ENCODE measurements at places on chromosomes 5 and 9.

DNA sequence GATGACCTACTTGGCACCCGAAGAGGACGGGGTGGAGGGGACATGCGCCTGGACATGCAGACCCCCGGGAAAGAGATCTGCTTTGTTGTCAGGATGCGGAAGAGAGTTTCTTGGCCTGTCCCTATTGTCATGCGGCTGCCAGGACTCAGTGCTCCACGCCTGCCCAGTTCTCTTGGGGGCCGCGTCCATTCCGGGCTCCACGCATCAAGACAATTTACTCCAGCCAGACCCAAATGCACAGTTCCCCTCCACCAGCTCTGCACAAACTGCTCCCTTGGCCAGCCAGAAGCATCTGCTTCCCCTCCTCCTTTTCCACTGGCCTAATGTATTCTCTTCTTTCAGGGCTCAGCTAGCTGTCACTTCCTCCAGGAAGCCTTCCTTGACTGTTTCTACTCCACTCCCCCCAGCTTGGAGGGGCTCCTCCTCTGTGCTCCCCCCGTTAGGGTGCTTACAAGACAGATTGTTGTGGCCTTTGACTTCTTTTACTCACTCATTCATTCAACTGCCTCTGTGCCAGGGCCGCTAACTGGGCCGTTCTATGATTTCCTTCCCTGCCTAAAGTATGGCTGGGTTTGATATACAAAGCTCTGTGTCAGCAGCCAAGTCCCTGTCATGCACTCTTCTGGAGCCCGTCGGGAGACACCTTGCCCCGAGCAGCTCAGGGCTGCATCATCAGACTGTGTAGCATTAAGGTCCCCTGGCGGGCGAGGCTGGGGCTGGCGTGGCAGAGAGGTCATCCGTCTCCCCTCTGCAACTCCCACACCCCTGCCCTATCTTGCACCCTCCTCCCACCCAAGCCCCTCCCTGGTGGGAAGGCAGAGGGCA lies 6.6 kb downstream of the FIBCD1 start:
- no peak for DNase-seq

DNA sequence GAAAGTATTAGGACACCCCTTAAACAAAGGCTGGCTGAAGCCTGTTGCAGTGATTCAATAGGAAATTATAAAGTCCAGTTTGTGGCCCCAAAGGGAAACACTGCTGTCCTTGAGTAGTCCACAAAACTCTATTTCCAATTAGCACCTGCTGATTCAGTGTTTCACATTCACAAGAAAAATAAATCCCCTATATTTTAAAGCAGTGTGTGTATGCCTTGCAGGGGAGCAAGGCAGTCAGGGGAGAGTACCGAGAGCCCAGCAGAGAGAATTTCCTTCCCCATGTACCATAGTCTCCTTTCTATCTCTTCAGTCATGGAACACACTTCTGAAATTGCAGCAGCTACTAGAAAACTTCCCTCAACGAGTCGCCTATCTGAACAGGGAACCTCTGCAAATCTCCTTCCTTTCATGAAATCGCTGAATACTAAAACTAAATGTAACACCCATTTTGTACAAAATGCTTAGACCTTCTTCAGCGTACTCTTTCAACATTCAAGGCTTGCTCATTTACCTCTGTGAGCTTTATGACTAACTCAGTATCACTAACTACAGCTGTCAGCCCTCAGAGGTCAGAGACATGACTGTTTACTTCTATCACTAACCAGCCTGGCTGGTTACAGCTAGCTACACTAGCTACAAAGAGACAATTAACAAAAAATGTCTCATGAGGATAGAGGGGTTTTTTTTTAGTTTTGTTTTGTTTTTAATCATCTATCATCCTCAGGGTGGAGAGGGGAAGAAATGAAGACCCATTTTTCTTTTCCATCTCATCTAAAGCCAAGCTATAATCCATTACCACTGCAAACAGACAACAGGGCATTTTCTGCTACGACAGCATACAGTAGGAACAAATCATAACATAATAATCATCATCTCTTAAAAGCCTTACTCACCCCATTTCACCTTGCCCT lies 188.7 kb downstream of the EBF1 start:
- DNase-seq: no peak

GRCh38 chr9:76373173-76373783 lies 20.9 kb downstream of the RFK start:
- DNase-seq: no peak

- DNase-seq: no peak
Measured at GRCh38 chr5:132233811-132234683, 6.4 kb upstream of the P4HA2 start.

- peak; percentile 31 for DNase-seq
Measured at GRCh38 chr5:165209101-165209727, 1703.8 kb downstream of the MAT2B start.

DNA sequence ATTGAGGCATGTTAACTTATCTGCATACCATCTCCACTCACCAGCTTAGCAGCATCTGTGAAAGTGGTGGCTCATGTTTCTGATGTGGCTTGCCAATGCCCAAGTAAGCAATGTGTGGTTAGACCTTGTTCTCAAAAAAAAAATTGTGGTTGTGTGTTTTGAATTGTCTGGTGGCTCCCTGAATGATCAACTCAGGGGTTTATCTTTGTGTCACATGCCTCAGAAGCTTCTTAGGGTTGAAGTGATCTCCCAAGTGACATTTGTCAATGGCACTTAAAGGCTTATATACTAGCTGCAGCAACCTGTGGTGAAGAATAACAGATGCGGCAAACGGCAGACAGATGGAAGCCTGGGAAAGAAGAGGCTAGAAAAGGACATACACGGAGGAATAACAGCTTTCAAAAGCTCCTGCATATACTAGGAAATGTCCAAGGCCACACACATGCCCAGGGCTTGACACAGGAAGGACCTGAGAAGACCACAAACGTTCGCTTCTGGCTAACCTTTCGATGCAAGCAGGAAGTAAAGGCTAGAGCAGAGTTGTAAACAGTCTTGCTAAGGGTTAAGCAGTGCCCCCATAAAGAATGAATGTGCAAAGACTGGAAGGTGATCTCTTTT lies 42.2 kb upstream of the FSD1L start:
- DNase-seq: no peak

GRCh38 chr5:68021227-68021626 lies 194.3 kb upstream of the PIK3R1 start:
- DNase-seq: no peak

DNA sequence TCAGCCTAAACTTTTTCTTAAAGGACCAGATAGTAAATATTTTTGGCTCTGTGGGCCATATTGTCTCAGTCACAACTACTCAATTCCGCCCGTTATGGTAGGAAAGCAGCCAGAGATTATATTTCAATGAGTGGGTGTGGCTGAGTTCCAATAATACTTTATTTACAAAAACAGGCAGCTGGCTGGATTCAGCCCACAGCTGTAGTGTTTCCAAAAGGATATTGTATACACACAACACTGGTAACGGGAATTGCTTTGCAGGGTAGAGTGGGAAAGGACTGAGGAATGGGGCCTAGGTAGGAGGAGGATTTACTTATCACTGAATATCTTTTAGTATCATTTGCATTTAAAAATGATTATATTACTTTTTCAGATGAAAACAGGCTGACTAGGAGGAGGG lies 21.0 kb downstream of the GCNT4 start:
- DNase-seq: no peak

GRCh38 chr5:109247986-109248385 lies 161.8 kb downstream of the PJA2 start:
- DNase-seq: no peak

DNA sequence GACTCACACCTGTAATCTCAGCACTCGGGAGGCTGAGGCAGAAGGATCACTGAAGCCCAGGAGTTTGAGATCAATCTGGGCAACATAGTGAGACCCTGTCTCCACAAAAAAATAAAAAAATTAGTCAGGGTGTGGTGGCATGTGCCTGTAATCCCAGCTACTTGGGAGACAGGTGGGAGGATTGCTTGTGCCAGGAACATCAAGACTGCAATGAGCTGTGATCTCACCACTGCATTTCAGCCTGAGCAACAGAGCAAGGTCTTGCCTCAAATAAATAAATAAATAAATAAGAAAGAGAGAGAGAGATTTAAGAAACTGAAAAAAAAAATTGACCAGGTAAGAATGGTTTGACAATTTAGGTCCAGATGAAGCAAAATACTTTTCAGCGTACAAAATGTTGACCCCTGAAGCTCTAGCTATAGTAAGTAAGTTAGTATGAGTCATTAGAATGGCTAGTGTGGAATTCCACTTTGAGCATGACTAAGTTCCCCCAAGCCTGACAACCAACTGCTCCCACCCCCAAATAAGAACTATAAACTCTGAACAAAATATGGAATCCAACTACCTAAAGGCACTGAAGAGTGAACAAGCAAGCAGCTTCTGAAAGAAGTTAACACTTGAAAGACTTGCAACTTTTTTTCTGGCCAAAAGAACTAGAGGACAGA lies 217.8 kb upstream of the TLE4 start:
- no peak for DNase-seq

- DNase-seq: peak; percentile 31
Measured at GRCh38 chr5:137155261-137156000, 343.7 kb downstream of the SPOCK1 start.

DNA sequence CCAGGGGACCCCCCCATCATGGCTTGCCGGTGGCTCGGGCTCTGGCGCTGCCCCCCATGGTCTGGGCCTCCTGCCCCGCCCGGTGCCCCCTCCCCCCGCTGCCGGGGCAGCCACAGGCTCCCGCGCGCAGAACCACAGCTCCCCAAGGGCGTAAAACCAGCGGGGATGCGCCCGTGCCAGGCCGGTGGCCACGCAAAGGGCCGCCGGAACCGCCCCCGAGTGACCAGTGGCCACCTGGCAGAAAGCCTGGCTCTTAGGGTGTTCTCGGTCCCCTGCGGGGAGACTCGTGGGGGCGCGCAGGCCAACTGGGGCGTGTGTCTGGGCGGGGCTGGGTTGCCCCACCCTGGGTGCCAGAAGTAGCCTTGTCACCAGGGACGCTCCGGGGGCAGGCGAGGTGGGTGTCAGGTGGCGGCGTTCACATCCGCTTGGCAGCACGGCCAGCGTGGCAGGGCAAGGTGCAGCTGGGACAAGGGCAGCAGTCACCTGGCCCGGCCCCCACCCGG lies 515 bp upstream of the AGPAT2 start:
- DNase-seq: no peak

DNA sequence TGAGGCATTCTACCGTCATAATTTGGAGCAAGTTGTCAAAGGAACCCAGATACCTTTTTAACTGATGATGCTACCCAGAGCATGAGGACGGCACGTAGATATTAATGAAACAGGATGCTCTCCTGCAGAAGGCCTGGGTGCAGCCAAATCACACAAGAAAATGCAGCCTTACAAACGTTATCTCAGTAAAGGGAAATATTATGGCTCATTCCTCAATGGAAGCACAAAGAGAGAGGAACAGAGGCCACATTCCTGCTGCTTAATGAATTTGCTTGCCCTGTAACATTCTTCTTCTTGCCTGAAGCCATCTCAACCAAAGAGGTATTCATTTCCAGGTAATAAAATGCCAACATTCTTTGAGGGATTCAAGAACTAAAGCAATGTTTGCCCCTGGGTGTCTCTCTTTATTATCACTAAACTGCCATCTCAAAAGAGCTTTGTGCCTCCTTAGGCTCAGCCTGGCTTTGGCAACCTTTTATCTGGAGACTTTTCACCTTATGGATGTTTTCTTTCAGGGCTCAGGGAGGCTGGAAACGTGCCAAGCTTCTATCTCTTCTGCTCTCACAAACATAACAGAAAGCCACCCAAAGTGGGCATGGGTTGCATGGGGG lies 92.9 kb downstream of the TNC start:
- DNase-seq: no peak

DNA sequence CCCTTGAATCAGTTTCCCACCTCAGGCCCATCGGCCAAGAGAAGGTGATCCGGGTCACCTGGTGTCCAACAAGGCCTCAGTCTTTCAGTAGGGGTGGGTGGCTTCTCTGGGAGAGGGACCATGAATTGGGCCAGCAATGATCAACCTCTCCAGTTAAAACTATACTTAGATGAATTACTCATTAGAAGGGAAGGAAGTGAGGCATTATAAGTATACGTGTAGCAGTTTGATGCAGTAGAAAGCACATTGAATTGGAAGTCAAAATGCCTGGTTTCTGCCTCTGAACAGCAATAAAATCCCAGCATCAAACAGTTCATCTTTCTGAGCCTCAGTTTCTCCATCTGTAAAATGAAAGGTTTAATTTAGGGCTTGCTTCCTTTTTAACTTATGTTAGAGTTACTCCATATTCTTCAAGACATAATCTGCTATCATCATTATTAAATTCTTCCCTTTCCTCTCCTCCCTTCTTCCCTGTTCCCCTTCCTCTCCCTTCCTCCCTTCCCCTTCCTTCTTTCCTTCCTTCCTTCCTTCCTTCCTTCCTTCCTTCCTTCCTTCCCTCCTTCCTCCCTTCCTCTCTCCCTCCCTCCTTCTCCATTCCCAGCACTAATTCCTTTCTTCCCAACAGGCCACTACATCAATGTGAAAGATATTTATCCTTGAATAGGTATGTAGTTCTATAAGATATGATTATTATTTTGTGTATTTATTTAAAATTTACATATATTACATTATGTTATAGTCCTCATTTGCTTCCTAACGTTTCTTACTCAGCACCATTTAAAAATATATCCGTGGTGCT lies 18.6 kb upstream of the TMEM174 start:
- no peak for DNase-seq

- DNase-seq: no peak
Measured at GRCh38 chr9:127905004-127905728, 5.8 kb upstream of the ST6GALNAC6 start.

DNA sequence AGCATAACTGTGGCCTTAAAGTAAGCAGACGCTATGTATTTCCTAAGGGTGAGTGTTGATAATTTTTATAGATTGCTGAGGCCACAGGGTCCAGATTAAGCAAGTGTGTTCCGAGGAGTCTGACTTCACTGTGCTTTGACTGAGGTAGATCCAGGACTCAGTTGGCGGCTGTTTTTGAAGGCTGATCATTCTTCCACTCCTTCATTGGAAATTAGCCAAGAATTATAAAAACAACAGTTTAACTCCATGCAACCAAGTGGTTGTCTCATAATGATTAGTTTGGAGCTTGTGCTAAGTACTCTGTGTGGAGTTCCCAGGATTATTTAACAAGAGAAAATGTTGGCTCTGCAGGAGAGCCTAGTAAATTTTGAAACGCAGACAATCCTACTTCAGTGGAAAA lies 19.1 kb downstream of the IQGAP2 start:
- no peak for DNase-seq

DNA sequence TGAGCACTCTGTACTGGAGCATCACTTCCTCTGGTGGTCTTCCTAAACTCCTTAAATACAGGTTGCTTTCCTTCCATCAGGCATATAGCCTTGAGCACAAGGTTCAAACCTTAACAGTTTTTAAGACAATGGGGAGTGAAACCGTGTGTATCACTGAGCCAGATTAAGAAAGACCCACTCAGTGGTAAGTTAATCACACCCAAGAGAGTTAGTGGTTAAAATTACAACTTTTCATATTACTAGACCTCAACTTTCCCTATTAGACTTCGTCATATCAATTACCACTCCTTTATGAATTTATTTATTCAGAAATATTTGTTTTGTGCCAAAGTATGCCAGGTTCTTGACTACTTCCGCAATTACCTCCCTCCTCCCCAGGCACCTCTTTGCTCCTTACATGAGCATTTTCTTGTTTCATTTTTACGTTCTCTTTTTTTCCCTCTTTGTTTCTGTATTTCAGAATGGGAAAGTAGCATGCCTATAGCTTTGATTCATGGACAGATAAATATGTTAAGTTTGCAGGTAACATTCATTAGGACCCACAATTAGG lies 351.0 kb downstream of the KIAA0825 start:
- no peak for DNase-seq
